ENCODE measurements at places on chromosomes 12 and 14. TPM values are rescaled to one million over a fixed set of nuclear protein-coding genes. Genes with fewer than 3 reads are reported as not detected.

The AGAP2 gene
- total RNA-seq: 0.72 TPM

The PROX2 gene
- not detected for total RNA-seq

The ZNF385A gene
- total RNA-seq: 0.24 TPM

DNA sequence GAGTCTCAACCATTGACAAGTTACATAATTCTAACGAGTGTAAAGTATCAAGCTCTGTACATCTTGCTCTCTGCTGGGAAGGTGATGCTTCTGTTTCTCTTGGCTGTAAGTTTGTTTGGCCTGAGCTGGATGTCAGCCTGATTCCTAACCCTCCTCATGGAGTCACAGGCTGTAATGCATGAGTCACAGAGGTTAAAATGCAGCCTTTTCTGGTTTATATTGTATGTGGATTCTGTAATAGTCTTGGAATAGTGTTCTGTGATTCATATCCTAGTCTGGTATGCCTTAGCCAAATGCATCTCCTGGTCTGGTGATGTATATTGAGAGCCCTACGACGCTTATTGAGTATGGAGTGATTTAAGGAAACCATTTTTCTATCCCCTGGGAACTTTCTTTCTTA lies 104.5 kb upstream of the FRMD6 start:
- peak; percentile 98 for DNase-seq

- no peak for DNase-seq
Observed at GRCh38 chr12:112190231-112191025, 65.1 kb downstream of the TRAFD1 start.

- no peak for DNase-seq
Observed at GRCh38 chr12:82627799-82628198, 58.9 kb upstream of the TMTC2 start.

- DNase-seq: no peak
Observed at GRCh38 chr14:100294963-100295330, 11.3 kb downstream of the SLC25A29 start.

- DNase-seq: no peak
Observed at GRCh38 chr14:67477926-67478799, 10.4 kb downstream of the TMEM229B start.

- no peak for DNase-seq
Observed at GRCh38 chr12:120647375-120647755, 6.9 kb downstream of the CABP1 start.

DNA sequence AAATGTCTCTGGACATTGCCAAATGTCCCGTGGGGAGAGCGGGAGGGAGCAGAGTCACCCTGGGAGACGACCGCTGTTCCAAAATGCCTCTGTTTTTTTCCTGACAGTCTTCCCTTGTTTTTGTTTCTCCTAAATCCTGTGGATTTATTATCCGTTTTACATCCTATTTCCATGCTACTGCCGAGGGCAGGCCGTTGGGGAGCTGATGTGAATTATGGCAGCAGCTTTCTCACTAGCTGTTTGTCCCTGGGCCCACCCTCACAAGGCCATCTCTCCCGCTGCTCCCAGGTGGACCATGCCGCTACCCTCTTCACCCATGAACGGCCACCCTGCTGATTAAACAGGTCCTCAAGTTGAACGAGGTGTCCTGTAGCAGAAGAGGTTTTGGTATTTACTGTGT lies 55.2 kb downstream of the FBXL14 start:
- DNase-seq: no peak

DNA sequence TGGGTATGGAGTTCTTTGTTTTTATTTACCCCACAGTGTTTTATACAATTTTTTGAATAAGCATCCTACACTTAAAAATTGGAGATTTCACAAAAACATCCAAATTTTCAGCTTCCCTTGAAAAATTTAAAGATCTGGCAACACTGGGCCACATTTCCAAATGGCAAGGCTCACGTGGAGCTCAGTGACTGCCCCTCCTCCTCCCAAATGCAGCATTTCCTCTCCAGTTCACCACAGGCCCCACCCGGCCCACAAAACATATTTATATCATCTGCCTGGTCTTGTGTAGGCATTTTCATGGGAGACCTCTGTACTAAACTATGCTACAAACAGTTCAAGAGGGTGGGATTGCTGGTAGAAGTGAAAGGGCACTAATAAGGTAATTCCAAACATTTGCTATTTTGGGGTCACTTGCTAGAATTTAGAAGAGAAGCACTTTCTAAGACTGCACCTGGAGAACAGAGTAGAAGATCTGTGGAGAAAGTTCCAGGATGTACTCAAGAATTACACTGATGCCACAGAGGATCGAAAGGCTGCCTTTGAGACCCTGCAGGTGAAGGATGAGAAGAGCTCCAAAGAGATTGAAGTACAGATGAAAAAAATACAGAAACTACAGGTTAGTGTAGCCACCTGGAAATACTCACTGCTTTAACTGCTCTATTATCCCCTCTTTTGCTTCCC lies 7.3 kb downstream of the FKBP11 start:
- no peak for DNase-seq

DNA sequence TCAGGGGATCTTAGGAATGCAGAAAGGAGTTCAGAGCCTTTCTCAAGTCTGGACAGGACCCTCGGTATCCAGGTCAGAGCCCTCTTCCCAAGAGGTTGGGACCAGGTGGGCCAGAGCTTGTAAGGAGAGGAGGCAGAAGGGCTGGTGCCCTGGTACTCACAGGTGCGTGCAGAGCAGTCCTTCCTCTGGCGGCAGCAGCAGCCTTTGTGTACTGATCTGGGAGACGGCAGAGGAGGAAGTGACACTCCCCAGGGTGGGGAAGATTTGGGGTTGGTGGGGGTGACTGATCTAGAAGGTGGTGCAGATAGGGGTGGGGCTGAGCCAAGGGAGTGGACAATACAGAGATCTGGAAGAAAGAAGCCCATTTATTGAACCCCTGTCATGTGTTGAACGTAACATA lies at the start of gene ITGB7:
TSS of gene ITGB7 (minus strand) at position 210 of the 400 bp plus-strand sequence. CDS start 6,808 bp downstream, outside the sequence.
- DNase-seq: no peak

Measured in RPMI7951 (cell line).